Left renal cortex interstitium (tissue), 4 donors: ENCODE measurements at places on chromosomes 11 and 22. TPM values are rescaled to one million over a fixed set of nuclear protein-coding genes. Genes with fewer than 3 reads are reported as not detected.
A peak's percentile ranks its signal among the peaks of the same experiment; 100 is the strongest.

DNA sequence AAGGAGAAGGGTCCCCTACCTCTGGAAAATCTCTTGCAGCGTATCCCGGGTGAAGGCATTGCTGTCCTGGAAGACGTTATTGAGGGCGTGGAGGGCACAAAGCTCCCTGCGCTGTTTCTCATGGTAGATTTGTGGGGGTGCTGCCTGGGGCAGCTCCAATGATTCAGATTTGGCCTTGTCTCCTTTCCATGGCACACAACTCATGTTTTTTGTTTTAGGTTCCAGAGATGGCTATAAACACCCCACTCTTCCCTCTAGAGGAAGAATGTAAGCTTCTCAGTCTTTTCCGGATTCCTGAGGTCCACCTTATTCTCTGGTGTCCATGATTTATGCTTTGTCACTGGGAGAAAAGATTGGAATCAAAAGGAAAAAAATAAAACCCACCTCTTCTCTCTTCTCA is 959 bp downstream of the JOSD1 start:
- no peak for DNase-seq

- DNase-seq = no peak
Measured at GRCh38 chr11:9081153-9081552, 10.2 kb downstream of the SCUBE2 start.

The IL10RA gene
- polyA plus RNA-seq = 2.8 TPM

The OVCH2 gene
- polyA plus RNA-seq = 7.1 TPM

DNA sequence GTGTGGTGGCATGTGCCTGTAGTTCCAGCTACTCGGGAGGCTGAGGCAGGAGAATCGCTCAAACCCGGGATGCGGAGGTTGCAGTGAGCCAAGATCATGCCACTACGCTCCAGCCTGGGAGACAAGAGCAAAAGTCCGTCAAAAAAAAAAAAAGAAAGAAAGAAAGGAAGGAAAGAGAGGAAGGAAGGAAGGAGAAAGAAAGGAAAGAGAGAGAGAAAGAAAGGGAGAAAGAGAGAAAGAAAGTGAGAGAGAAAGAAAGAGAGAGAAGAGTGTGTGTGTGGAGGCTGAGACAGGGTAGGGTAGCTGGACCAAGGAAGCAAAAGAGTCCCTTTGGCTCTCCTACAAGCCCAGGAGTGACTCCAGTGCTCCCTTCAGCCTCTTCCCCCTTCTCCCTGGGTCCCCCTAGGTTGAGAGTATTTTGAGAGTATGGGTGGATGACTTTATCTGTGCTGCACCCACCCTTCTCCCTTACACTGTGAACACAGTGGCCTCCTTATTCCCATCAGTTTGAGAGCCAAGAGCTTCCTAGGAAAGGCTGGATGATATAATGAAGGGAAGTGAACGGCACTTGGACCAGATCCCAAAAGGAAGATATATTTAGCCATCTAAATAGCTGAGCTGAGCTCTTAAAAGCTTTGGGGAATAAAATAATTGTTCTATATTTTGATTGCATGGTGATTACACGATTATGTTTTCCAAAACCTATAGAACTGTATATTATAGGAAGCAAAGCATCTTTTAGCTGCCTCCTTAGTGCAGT is 9.5 kb upstream of the DENND5A start:
- no peak for DNase-seq

The THRSP gene
- polyA plus RNA-seq = 0.34 TPM

- no peak for DNase-seq
Measured at GRCh38 chr11:44658506-44658850, 68.3 kb upstream of the TSPAN18 start.

DNA sequence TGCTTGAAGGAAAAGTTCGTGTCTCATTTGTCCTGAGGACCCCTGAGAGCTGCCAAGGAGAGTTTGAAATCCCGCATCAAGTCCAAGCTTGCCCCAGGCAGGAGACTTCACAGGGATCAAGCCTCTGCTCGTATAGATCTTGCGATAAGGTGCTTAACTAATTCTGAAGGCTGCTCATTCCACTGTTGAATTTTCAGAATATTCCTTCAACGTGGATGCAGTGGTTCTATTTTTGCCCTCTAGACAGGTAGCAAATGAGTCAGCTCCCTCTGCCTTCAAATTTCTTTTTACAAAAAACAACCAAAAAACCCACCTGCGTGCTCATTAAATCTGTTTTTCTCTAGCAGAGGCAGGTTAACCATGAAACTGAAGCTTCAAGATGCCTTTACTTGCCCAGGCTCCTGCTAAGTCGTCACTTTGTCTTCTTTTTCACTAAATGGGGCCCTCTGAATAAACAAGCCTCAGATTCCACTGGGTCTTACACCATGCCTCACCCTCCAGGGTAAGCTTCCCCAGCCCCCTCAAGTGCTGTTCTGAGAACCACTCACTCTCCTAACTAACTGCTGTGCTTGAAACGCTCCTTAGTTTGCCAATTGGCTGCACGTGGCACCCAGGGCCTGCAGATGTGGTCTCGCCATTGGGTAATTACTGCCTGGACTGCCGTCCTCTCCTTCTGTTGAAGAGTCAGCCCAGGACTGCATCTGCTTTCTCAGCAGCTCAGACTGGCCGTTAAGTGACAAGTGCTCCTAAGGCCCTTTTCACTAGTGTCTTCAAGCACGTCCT is 105.0 kb downstream of the TRPC6 start:
- no peak for DNase-seq

- no peak for DNase-seq
Measured at GRCh38 chr11:9206496-9206895, 58.7 kb downstream of the DENND5A start.

GRCh38 chr11:57181678-57182305 is at the start of gene LRRC55:
LRRC55 (plus strand) TSS chr11:57181953; CDS start chr11:57182023, 70 bp downstream.
- no peak for DNase-seq

GRCh38 chr11:540583-541432 is 3.5 kb downstream of the LRRC56 start:
- DNase-seq = no peak

The NTM gene
- polyA plus RNA-seq = 51.8 TPM

GRCh38 chr22:30426388-30427353 is 1.1 kb downstream of the MTFP1 start:
- DNase-seq = peak; percentile 63

GRCh38 chr11:100910808-100911207 is 218.8 kb downstream of the PGR start:
- DNase-seq = no peak

The ROM1 gene
- 4.8 TPM for polyA plus RNA-seq

The ADORA2A gene
- 9.3 TPM for polyA plus RNA-seq

The IL17REL gene
- not detected for polyA plus RNA-seq

The CRYBB2 gene
- polyA plus RNA-seq = 0.25 TPM

The PAMR1 gene
- 4.2 TPM for polyA plus RNA-seq

The CASP5 gene
- polyA plus RNA-seq = not detected

DNA sequence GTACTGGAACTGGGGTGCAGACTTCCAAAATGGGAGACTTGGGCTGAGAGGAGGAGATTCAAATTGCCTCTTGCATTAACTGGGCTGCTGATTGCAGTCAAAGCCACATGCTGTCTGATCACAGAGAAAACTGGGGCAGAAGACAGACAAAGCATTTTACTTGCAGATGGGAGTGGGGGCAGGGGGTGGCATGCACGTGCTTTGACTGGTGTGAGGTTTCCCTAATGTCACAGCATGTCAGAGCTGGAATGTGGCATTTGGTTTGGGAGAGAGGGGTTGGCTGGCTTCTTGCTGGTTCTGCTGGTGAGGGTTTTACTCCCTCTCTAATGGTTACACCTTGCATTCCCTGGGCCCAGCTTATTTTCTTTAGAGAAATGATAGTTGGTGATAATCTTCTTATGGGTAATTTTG is 2.9 kb downstream of the TUB start:
- DNase-seq = no peak

The ADAMTS8 gene
- 3.3 TPM for polyA plus RNA-seq

The SLC25A45 gene
- polyA plus RNA-seq = 5.2 TPM

The PRR14L gene
- 27.5 TPM for polyA plus RNA-seq

The HTATIP2 gene
- polyA plus RNA-seq = 2.7 TPM

DNA sequence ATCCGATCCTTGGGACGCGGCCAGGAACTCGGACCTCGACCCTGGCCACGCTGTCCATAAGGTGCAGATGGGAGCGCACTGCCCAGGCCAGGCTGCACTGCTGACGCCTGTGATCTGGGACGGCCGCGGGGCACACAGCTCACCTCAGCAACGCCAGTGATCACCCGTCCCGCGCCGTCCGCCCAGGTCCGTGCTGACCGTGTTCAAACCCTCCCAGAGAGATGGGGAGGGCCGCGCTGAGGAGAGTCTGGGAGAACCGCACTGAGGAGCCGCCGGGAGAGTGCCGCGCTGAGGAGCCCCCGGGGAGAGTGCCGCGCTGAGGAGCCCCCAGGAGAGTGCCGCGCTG is 636 bp downstream of the KCNQ1OT1 start:
- DNase-seq = no peak

The OR52E5 gene
- not detected for polyA plus RNA-seq

- no peak for DNase-seq
Measured at GRCh38 chr22:42805016-42805997, 51.8 kb downstream of the ARFGAP3 start.

DNA sequence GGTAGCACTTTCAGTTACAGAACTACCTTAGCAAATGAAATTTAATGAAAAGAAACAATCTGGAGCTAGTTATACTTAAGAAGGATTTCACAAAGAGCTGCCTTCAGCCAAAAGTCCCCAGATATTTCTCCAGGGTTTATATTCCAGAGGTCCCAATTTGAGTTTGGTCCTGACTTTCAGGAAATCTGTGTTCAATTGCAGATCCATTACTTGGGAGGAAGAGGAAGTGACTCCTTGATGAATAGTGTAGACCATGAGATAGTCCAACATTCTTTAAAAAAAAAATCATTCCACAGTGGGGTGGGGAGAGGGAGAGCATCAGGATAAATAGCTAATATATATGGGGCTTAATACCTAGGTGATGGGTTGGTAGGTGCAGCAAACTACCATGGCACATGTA is 117.6 kb upstream of the ARHGAP20 start:
- DNase-seq = no peak

- DNase-seq = no peak
Measured at GRCh38 chr11:121933694-121934093, 182.3 kb downstream of the BLID start.

The TRIM29 gene
- 2.2 TPM for polyA plus RNA-seq

DNA sequence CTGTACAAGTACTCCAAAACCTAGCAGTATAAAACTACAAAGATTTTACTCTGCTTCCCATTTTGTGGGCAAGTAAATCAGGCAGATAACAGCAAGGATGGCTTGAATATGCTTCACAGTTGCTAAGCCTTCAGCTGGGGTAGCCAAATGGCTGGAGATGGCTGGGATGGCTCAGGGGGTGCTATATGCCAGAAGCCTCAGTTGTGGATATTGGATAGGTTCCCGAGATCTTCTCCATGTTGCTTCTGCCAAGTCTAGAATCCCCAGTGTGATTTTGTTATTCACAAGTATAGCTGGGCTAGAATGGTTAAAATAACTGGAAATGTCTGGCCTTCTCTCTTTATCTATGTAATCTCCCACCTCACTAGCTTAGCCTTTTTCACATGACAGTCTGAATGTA is 472.3 kb upstream of the ARHGAP42 start:
- DNase-seq = no peak

The NRIP3 gene
- polyA plus RNA-seq = 0.95 TPM

- no peak for DNase-seq
Measured at GRCh38 chr22:30640361-30640760, 4.8 kb downstream of the SLC35E4 start.

GRCh38 chr11:2201542-2201941 is 29.9 kb upstream of the TH start:
- no peak for DNase-seq

The SNX32 gene
- 2.6 TPM for polyA plus RNA-seq

The TMEM191B gene
- 0.45 TPM for polyA plus RNA-seq

The ACRV1 gene
- polyA plus RNA-seq = 0.55 TPM
